Hepatocyte (in vitro differentiated cells): ENCODE measurements at places on chromosomes 5 and 9.

- no peak for DNase-seq
These were observed 32.8 kb downstream of the VPS13A start for GRCh38 chr9:77210116-77210515.

DNA sequence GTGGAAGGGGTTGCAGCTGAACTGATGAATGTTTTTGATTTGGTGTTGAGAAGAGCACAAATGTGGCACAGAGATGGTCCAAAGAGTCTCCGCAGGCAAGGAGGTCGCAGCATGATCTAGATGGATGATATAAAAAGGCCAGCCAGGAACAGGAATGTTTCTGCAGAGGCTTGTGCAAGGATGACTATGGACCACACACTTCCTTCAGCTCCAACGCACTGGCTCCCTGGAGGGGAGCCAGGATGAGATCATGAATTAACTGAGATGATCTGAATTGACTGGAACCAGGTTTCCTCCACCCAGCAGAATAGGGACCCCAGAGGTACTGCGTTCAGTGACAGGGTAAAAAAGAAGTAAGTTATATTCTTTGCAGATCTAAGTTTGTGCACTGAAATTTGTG lies 89.0 kb downstream of the ARSB start:
- no peak for DNase-seq

DNA sequence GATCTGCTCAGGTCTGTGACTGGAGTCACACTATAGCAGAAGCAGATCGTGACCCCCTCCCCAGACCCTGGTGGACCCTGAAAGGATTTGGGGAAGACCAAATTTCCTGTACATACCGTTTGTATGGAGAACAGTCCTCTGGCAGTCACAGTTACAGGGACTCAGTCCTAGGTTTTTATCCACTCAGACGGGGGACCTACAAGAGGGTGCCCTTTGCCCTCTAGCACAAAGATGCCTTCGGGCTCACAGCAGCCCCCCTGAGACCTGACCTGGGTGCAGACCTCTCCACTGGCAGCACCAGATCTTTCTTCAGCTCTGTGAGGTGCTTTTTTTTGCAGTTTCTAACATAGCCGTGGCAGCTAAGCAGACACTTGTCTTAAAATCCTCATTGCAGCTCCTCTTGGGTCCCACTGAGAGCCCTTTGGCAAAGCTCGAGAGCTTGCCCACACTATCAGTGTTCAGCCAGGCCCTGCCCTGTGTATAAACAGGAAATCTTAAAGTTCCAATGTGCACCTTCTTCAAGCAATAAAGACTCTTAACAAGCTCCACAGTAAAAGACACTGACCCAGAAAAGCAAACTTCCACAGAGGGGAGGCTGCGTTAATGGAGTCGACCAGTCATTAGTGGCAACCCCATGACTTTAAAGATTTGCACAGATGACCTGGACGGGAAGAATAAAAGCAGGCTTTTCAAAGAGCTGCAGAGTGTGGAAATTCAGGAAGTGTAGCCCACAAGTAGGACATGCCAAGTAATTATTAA lies 71.8 kb upstream of the LHFPL2 start:
- peak; percentile 24 for DNase-seq

DNA sequence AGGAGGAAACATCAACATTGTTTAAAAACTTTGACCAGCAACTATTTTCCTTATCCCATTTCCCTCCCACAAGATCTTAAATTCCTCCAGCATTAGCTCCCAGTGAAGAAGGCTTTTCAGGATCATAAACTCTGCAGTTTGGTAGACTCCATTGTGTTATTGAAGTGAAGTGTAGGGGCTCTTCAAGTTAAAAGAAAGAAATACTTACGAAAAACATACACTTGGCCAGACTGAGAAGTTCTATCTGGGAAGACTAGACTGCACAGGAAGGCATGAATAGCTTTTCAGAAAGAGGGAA lies 22.3 kb downstream of the LIFR start:
- no peak for DNase-seq

DNA sequence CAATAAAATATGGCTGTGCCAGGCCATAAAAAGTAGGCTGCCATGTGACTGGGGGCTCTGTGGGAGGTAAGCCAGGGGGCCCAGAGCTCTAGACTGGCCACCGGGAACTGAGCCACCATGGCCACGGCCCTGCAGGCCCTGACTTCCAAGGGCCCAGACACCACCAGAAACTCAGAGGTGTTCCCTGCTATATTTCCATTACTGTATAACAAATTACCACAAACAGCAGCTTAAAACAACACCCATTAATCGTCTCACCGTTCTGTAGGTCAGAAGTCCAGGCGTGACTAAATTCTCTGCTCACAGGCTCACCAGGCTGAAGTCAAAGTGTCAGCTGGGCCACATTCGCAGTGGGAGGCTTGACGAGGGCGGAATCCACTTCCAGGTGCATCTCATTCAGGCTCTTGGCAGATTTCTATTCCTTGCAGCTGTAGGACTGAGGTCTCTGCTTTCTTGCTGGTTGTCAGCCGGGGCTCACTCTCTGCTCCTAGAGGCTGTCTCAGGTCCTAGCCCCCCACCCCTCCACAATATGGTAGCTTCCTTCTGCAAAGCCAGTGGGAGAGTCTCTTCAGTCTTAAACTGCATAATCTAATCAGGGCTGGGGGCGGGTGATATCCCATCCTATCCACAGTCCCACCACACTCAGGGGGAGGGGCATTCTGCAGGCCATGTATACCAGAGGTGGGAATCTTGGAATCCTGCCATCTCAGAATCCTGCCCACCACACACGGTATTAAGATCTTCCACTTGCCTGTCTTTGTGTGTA lies 125.4 kb downstream of the C5orf15 start:
- no peak for DNase-seq

DNA sequence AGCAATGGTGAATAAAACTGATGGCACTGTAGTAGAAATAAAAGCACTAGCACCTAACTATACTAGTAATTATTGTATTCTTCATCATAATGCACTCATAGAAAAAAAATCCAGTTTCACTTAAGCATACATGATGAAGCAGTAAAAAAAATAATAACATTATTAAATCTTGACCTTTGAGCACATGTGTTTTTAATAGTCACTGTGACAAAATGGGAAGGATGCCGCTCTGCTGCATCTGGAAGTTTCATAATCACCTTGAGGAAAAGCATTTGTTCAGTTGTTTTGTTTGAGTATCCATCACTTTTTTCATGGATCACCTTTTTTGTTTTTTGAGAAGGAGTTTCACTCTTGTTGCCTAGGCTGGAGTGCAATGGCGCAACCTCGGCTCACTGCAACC lies 13.2 kb downstream of the OR2K2 start:
- DNase-seq, result no peak

- no peak for DNase-seq
These were observed 64.4 kb downstream of the ARRDC3 start for GRCh38 chr5:91318724-91319123.

- DNase-seq, result peak; percentile 56
These were observed at the start of gene SYK for GRCh38 chr9:90801241-90801972. Gene SYK, plus strand, starts transcription at chr9:90801819. Its CDS starts 42,080 bp downstream, at chr9:90843899.

- peak; percentile 74 for DNase-seq
These were observed 8.6 kb downstream of the HAPLN1 start for GRCh38 chr5:83711982-83712601.

DNA sequence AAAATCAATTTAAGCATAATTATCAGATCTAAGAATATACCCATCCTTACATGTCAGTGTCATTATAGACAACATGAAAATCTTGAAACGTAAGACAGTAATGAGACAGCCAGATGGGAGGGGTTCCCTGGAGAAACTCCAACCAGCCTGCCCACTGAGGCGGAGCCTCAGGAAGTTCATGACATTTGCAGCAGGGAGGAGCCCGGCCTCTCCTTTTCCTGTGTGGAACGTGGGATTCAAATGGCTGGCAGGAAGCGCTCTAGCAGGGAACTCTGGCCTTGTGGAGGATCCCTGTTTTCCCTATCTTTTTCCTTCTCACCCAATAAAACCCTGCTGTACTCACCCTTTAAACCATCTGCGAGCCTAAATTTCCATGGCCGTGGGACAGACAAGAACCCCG lies 176.6 kb upstream of the KCNN2 start:
- DNase-seq, result peak; percentile 26

GRCh38 chr9:19485193-19485592 lies 76.4 kb downstream of the ACER2 start:
- DNase-seq, result no peak

GRCh38 chr5:34551911-34552433 lies 104.2 kb upstream of the RAI14 start:
- no peak for DNase-seq

GRCh38 chr5:7842531-7842930 lies 8.4 kb downstream of the CFAP90 start:
- no peak for DNase-seq

DNA sequence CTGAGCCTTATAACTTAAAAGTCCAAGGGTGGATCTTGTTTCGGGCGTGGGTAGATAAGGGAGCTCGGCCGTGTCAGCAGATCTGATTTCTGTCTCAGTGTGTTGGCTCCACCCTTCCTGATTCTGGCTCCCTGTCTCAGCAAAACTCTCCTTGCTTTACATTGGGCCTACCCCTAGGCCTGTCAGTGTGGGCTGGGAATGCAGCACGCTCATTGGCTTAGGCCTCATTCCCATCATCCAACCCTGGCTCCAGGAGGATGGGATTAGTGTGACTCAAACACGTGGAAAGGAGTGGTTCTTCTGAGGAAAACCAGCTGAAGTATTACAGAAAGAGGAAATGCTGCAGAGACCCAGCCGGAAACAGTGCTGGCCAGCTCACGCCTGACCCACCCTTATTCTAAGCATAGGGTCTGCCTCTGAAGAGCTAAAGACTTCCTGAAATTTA lies 59.9 kb downstream of the ZFAND5 start:
- peak; percentile 85 for DNase-seq

GRCh38 chr5:90473396-90474234 lies 956 bp downstream of the MBLAC2 start:
- peak; percentile 60 for DNase-seq

DNA sequence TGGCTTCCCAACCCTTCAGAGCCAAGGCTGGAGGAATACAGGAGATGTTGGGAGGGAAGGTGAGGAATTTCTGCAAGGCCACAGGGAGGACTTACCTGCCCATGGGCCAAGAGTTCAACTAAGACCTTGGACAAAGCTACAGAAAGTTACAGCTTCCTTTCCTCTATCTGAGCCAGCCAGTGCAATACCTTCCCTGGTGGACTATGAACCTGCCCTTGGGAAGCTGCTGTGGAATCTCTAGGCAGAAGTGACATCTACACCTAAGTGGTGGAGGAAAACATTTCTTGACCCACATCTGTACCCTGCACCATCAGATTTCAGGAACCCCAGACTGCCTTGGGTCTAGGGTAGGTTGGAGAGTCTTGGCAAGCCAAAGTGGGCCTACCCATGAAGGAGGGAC lies 6.7 kb upstream of the SKP1 start:
- DNase-seq, result no peak

- no peak for DNase-seq
These were observed 6.3 kb downstream of the QSOX2 start for GRCh38 chr9:136239135-136239982.

DNA sequence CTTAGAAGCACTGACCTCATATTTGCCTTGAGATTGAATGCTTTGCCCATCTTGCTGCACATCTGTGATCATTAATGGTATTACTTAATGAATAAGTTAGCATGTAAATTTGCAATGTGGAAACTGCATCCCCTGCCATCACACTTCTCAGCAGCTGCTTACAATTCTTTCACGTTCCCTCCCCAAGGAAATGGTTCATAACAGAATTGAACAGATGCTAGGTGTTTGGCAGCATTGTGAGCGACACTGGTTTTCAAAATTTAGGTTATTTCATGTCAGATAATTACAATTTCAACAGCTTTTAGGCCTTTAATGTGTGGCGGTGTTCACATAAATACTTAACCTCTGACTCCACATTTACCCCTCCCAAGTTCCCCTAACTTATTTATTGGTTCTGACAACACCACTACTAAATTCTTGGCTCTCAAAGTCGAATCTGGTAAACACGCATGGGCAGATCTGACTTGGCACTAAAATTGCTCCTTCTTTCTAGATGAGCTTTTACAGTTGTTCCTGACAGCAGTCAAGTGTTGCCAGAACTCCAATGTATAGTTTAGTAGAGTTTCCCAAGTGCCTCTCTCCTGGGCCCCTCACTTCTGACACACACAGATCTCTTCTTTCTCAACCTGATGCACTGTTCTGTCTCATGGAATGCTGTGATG lies 46.8 kb downstream of the SLC1A3 start:
- no peak for DNase-seq

GRCh38 chr5:117682416-117682815 lies 1107.8 kb upstream of the SEMA6A start:
- no peak for DNase-seq

GRCh38 chr5:30572279-30572678 lies 621.2 kb upstream of the CDH6 start:
- DNase-seq, result peak; percentile 6

- peak; percentile 24 for DNase-seq
These were observed 74.2 kb downstream of the SHB start for GRCh38 chr9:37994639-37995347.
